ENCODE measurements at places on chromosomes 11 and 22. TPM values are rescaled to one million over a fixed set of nuclear protein-coding genes. Genes with fewer than 3 reads are reported as not detected.

GRCh38 chr11:113504586-113504985, 29.4 kb upstream of the DRD2 start:
- no peak for DNase-seq

Gene MOV10L1
- total RNA-seq: not detected

Gene OR51I1
- total RNA-seq: not detected

DNA sequence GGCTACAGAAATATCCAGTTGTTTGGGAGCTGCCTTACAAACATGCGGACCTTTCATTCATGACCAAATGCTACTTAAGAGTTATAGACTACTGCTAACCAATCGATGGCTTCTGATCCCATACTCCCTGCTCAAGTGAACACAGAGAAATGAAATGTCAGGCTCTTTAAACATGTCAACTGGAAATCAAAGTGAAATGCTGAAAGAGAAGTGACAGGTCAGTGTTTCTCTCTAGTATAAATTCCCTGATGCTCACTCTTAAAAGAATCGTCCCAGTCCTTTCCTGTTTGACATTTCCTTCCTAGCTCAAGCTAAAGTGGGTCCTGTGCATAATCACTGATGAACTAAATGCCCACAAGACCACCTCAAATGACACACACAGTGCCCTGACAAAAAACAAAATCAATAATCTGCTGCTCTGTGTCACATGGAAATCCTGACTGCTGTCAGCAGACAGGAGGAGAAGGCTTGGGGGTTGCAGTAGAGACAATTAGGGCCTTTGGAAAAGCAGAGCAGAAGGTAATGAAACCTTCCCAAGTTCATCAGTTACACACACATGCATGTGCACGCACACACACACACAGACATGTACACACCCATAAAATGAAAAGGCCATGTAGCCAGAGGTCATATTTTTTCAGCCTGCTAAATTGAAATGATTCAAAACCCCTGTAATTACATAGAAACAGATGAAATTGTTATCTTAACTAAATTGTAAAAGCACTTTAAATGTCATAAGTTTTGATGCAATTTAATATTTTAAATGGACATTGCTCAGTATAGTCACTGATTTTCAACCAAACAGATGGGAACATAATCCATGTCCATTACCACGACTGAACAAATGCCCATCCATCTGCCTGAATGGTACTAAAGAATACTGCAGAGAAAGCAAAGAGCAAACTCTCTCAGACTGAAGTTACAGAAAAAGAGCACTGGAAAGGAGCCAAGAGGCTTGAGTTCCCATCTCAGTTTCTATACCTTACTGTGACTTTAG, 330.7 kb downstream of the TTC28 start:
- no peak for DNase-seq

GRCh38 chr11:77205467-77206263, 77.6 kb downstream of the MYO7A start:
- DNase-seq: no peak

GRCh38 chr11:11780858-11781257, 60.9 kb upstream of the USP47 start:
- DNase-seq: no peak

Gene KRTAP5-8
- not detected for total RNA-seq

Measured in activated naive CD4-positive, alpha-beta T cell treated with anti-CD3 and anti-CD28 coated beads, Interleukin-2, amount 50 U/mL, for 72 hours (primary cell).